Heart left ventricle (tissue), 16 donors: ENCODE measurements at places on chromosomes 2 and 18.
A peak's percentile ranks its signal among the peaks of the same experiment; 100 is the strongest.

DNA sequence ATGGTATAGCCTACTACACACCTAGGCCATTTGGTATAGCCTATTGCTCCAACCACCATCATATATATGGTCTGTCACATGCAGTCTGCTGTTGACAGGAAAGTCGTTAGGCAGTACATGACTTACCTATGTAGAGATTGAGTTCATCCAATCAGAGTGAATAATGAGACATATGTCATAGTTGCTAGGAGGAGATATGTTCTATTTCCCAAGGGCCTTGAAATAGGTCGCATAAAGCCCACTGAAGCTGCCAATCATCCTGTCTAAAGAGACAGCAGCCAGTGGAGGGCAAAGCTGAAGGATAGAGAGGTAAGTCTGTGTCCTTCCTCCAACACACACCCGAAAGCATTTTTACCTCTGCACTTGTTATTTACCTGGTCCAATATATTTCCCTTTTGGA is 263.4 kb downstream of the PTPRM start:
- no peak for DNase-seq

- peak; percentile 78 for DNase-seq
Observed at GRCh38 chr2:176454893-176455815, 185.9 kb downstream of the MTX2 start.

GRCh38 chr2:202612145-202612544 is 22.6 kb upstream of the FAM117B start:
- no peak for DNase-seq

GRCh38 chr18:813172-814071 is 1.4 kb upstream of the YES1 start:
- no peak for DNase-seq

DNA sequence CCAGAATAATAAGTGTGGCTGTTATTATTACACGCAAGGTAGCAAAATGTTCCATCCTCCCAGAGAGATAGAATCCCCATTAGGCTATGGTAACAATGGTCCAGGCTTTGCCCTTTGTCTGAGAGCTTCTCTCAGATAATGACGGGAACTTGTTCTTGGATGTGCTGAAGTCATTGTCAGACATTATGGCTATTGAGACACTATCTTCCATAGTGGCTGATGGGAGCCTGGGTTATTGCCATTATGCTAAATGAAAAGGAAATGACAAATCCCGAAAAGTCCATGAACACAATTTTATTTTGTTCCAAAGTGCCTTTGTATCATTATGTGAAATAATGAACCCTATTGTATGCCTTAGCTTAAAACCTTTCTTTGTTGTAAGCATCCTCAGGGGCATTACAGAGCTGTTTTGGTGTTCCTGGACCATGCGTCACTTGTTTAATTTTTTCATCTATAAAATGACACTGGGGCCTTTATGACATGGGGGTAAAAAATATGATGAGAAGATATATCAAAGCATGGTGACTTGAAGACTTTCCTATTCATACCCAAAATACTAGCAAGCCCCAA is 218.5 kb downstream of the KCNS3 start:
- no peak for DNase-seq

- DNase-seq, result no peak
Observed at GRCh38 chr2:184599054-184599871, 934 bp downstream of the ZNF804A start.

GRCh38 chr2:167424221-167424620 is 535.9 kb downstream of the XIRP2 start:
- no peak for DNase-seq

- DNase-seq, result no peak
Observed at GRCh38 chr18:57816208-57816954, 13.3 kb upstream of the ATP8B1 start.

DNA sequence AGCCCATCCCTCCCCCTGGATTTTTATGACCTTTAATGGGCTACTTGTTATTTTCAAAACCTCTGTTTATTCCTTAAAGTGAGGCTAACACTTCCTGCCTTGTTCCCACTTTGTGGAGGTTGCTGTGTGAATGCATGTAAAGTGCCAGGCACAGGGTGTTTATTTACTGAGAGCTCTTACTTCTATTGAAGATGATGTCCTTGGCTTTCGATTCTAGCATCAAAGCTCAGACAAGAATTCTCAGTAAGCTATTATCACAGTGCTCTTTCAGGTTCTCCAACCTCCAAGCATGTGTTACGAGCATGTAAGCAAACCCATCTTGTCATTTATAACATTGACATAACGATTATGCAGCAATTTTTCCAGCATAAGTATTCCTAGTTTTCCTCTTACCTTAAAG is 44.2 kb downstream of the DPYSL5 start:
- DNase-seq, result no peak

- DNase-seq, result no peak
Observed at GRCh38 chr2:186255823-186256222, 230.2 kb upstream of the ZC3H15 start.

GRCh38 chr18:32683044-32683443 is 89.8 kb downstream of the KLHL14 start:
- no peak for DNase-seq

- no peak for DNase-seq
Observed at GRCh38 chr18:36829362-36830157, 633 bp downstream of the KIAA1328 start.

DNA sequence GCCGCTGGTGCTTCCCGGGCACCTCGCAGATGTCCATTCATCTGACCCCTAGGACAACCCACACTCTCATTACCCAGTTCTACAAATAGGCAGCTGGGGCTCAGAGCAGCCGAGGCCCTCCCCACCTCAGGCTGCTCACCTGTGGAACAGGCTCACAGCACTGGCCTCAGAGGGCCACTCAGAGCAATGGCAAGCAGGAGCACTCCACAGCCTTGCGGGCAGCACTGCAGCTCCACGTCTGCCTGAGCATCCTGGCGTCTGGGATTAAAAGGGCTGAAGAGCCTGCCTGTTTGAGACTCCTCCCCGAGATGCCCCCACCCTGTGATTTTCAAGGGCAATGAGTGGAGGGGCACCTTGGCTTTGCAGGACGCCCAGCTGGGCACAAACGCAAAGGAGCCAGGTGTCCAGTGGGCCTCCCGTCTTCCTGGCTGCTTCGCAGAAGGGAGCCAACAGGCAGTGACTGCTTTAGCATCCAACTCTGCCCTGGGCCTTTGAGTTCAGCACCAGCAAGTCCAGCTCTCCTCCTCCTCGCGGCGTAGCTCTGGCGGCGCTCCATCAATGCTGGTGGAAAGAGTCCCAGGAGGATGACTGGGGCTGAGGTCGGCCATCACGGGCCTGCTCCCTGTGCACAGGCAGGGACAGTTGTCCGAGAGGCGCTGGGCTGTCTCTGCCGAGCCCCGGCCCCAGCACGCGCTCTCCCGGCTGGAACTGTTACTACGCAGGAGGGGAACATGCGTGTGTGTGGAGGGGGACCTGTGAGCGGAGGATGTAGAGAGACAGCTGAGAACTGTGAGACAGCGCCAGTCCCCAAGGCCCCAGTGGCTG is 297.2 kb downstream of the NDUFA10 start:
- DNase-seq, result peak; percentile 24

- no peak for DNase-seq
Observed at GRCh38 chr2:45229411-45229810, 220.2 kb upstream of the SIX2 start.

DNA sequence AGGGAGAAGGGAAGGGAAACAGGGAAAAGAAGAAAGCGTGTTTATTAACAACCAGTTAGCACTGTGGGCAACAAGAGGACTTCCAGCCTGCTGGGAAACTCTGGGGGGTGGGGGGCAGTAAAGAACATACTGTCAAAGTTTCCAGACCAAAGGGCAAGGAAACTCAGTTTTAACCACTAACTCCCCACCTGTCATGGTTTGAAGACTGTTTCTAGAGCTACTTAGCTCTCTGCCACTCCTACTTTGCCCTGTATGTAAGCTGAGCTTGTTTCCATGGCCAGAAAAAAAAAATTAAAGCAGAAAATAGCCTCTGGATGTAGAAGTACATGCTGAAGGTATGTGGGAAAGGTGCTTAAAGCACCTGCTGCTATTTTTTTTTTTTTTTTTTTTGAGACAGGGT is 11.0 kb upstream of the PTPN2 start:
- DNase-seq, result no peak

DNA sequence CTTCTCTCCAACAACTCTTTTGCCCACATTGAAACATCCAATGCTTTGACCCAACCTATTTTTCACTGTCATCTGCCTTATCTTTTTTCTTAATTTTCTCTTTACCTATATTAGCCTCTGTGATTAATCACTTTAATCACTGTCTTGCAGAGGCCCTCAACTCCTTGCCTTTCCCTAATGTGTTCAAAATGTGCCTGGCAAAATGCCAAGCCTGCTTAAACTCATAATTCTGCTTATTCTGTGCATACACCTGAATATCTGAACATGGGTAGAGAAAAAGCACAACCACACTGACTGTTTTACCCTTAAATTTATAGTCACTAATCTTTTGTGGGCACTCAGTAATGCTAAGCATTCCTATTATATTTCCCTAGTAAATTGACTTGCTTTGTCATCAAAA is 63.0 kb upstream of the GALNT13 start:
- DNase-seq, result no peak

DNA sequence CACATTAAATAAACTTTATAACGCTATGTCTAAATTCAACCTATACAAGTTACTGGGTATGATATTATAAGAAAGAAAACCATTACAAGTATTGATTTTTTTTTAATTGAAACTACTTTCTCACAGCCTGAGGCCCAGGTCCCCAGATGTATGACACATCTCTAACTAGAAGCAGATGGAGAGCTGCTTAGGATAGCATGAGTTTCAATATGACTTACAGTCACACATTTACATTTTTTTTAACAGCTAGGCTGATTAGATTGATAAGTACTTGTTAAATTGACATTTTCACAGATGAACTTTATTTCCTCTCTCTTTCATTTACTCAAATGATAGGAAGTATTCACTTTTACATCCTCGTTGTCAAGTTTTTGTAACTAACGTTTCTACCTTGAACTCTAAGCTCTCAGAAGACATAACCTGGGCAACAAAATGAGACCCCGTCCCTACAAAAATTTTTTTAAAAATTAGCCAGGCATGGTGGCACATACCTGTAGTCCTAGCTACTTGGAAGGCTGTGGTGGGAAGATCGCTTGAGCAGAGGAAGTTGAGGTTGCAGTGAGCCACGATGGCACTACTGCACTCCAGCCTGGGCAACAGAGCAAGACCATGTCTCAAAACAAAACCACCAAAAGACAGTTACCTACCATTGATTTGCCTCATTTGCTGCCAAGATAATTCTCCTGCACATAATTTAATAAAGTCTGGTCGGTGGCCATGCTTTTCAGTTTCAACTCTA is 52.4 kb downstream of the STK39 start:
- no peak for DNase-seq

GRCh38 chr2:173130496-173131465 is 55.1 kb downstream of the MAP3K20 start:
- no peak for DNase-seq

- no peak for DNase-seq
Observed at GRCh38 chr2:8469709-8470493, 212.0 kb upstream of the ID2 start.

GRCh38 chr18:10051877-10052631 is 138.2 kb downstream of the VAPA start:
- DNase-seq, result peak; percentile 50

- no peak for DNase-seq
Observed at GRCh38 chr2:36971990-36972389, 5.7 kb upstream of the STRN start.

GRCh38 chr18:27211569-27211968 is 26.5 kb upstream of the CHST9 start:
- no peak for DNase-seq

GRCh38 chr18:57223144-57223870 is 76.4 kb downstream of the BOD1L2 start:
- no peak for DNase-seq

GRCh38 chr2:211093743-211094303 is 537.4 kb downstream of the CPS1 start:
- DNase-seq, result no peak

- DNase-seq, result no peak
Observed at GRCh38 chr2:53247956-53248735, 519.5 kb upstream of the CHAC2 start.

DNA sequence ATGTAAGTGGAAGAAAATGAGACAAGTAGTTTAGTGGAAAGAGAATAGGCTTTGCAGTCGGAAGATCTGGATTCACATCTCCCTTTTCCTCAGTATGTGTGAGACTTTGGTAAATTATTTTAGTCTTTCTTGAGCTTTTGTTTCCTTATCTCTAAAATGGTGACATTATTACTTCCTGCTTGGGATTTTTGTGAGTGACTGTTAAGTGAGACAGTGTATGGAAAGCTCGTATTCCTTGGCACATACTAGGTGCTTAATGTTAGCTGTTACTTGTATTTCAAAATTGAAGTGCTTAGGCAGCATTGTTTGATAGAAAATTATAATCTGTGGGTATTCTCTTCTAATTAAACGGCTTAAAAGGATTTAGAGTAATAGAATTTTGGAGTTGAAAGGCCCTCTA is 2.0 kb downstream of the ZNF638 start:
- no peak for DNase-seq

DNA sequence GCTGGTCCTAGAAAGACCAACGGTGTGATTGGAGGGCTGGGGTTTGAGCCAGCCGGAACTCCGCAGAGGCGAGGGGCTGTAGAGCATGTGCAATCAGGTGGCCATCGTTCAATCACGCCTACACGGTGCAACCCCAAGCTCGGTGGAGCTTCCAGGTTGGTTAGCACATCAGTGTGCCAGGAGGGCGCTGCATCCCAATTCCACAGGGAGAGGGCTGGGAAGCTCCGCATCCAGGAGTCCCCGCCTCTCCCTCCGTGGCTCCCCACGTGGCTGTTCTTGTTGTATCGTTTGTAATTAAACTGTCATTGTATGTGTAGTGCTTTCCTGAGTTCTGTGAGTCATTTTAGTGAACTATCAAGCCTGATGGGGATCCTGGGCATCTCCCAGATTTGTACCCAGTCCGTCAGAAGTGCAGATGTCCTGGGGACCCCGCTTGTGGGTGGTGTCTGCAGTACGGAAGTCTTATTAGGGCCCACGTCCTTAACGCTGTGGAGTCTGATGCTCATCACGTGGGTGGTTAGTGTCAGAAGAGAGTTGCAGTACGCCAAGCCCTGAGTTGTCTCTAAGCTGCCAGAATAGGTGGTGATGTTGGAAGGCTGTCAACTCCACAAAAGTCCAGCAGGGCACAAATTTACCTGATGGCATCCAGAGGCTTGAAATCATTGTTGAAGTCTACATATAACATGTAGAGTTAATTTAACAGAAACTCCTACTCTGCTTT is 20.6 kb upstream of the AMMECR1L start:
- DNase-seq, result no peak

DNA sequence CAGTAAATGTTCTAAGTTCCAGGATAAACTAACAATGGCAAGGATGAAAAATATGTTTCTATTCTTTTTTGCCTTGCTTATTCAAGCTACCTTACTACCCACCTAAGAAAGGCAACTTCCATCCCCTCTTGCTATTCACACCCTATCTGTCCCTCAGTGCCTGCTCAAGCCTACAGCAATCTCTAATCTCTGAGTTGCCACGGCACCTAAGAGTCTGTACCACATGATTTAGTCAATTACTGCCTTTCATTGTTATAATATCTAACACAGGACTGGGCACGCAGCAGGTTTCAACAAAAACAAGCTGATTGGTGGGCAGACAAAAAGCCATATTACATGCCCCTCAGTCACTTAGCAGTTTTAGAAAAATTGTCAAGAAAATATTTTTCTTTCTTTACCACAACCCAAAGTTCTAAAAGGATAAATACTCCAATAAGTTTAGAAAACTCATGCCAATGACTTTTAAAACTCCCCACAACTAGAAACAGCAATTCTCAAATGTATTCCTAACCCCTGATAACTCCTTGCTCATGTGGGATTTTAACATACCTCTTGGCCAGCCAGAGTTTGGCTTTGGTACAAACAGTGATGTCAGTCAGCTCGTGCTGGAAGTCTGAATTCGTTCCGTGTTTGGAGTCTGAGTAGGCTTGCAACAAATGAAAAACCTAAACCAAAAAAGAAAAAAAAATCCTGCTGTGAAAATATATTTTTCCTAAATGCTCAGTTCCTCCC is 117.3 kb upstream of the ZFP36L2 start:
- peak; percentile 84 for DNase-seq
